Hippocampal formation (tissue), 2 donors: ENCODE measurements at places on chromosomes 3 and 15.
A peak's percentile ranks its signal among the peaks of the same experiment; 100 is the strongest.

DNA sequence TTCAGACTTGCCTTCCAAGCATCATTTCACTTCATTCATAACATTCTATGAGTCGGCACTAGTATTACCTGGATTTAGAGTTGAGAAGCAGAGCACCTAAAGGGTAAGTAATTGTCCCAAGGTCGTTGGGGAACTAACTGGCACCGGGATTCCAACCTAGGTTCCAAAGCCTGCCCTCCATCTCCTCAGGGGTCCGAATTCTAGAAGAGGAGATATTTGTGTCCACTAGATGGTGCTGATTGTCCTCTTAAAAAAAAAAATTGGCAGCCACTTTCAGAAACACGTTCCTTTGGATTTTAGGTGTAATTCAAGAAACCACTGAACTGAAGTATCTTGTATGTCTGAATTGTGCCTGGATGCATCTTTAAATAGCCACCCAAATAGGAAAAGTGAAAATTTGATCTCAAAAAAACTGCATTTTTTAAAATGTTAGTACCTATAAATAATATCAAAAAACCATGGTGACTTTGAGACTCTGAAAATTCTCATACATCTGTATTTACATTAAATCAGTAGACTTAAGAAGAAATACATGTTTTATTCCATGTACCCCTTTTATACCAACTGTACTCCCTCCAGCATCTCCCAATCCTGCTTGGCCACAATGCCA, 3.9 kb upstream of the FSIP1 start:
- DNase-seq = peak; percentile 50

DNA sequence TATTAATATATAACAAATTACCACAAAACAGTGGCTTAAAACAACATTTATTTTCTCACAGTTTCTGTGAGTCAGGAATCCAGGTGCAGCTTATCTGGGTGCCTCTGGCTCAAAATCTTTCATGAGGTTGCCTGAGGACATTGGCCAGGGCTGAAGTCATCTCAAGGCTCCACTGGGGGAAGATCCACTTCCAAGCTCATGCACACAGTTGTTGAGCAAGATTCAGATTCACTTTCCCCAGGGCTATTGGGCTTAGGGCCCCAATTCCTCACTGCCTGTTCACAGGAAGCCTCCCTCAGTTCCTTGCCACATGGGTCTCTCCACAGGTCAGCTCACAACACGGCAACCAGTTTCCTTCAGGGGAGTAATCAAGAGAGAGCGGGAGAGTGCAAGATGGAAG, 35.0 kb downstream of the RFTN1 start:
- DNase-seq = no peak

DNA sequence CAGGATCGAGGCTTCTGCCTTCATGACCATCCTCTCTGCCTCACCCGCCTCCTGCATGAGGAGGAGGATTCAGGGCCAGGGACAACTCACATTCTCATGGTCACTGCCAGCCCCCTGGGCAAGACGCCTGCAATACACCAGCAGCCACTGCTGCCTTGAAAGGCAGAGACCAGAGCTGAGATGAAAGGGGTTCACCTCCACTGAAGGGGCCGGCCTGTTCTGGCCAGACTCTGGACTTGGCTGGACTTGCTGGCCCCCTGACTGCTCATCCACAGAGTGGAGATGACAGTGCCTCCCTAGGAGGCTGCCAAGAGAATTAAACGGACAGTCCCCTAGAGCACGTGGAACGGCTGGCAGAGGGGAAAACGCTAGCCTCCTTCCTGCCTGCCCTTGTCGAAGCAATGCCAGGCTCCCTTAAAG, 35.2 kb downstream of the MGLL start:
- peak; percentile 27 for DNase-seq

- no peak for DNase-seq
Observed at GRCh38 chr3:105502333-105502732, 135.6 kb downstream of the ALCAM start.

DNA sequence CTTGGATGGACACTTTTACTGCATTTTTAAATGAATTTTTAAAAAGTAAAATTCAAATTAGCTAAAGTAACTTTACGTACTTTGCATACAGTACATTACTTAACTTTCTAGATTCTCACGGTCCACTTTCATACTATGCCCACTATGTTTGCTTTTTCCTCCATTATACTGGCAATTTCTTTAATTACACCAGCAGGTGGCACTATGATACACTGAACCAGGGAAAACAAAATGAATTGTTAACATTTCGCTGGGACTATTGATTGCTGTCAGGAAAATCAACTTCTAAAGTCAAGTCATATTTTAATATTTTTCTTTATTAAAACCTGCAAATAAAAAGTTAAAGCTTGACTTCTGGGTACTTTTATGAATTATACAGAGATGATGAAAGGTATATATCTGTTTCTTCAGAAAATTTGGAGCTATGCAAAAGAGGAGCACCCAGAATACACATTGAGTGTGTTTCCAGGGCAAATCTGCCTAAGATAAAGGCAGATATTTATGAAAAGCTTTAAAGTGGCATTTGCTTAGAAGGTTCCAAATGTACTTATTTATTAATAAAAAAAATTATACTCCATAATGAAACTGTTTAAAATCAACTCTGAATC, 21.8 kb upstream of the POU1F1 start:
- peak; percentile 64 for DNase-seq

DNA sequence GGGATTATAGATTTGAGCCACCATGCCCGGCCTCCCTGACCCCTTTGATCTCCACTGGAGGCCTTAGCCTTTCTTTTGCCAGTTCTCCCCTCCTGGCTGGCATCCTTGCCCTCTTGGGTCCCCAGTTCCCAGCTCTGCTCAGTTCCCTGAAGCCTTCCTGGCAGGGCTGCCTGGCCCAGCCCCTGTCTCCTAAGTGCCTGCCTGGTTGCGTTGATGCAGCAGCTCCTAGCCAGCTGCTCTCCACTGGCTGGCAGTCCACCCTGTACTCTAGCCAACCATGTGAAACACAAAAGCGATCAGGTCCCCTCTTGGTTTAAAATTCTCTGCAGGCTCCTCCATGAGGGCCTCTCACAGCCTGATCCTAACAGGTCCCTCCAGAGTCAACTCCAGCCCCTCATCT, 184.7 kb downstream of the RAB11A start:
- DNase-seq = peak; percentile 11

DNA sequence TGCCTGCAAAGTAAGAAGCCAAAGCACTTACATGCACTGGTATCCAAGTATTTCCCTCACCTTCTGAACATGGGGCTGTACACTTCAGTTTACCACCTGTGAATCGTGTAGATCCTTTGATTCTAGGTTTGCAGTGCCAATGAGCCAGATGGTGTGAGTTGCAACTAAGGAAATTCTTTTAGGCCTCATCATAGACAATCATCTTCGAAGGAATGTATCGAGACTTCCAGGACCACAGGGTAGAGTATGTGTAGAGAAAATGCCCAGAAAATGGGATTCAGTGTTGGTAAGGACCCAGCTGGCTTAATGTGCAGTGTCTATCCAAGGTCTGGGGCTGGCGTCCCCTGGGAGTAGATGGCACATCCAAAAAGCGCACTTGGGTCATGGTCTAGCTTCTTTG, 323.2 kb upstream of the TPM1 start:
- no peak for DNase-seq

DNA sequence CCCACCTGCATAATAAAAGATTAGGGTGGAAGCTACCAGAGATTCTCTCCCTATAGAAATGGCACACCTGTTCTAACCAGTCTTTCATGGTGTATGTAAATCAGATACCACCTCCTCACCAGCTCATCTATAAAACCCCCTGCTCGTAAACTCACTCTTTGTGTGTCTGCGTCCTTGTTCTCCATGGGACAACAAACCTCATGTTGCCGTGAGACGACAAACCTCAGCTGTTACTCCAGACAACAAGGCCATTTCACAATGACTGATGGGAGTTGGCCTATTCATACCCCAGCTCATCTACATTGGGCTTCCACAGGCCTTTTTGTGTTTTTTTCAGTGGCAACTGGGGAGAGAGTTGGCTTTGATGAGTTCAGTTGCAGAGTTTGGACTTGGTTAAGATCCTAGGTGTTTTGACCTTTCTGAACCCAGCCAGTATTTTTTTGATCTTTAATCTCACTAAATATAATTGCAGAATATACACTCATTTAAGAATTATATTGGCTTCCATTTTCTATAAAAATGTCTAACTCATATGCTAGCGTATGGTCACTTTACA, 96.6 kb upstream of the LRIG1 start:
- DNase-seq = no peak

- DNase-seq = no peak
Observed at GRCh38 chr3:125019271-125019670, 36.5 kb downstream of the HEG1 start.

GRCh38 chr15:96767703-96768434, 437.4 kb downstream of the NR2F2 start:
- DNase-seq = no peak

DNA sequence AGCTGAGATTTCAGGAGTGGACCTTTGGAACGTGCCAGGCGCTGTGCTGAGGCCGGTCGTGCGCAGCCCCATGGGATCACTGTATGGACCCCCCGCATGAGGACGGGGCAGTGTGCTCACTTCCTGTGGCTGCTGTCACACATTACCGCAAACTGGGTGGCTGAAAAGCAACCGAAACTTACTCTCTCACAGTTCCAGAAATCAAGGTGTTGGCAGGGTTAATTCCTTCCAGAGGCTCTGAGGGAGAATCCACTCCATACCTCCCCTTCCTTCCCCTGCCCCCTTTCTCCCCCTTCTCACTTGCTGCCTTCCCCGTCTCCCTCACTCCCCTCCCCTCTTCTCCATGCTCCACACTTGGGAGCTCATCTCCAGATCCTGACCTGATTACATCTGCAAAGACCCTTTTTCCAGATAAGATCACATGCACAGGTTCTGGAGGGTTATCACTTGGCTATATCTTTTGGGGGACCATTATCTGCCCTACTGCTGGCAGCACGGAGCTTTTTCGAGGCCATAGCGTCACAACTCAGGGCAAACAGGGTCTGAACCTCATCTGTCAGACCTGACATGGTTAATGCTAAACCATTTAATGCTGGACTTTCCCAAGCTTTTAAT, 41.2 kb downstream of the KLF13 start:
- no peak for DNase-seq

GRCh38 chr3:59334585-59334984, 284.8 kb upstream of the CFAP20DC start:
- DNase-seq = no peak

DNA sequence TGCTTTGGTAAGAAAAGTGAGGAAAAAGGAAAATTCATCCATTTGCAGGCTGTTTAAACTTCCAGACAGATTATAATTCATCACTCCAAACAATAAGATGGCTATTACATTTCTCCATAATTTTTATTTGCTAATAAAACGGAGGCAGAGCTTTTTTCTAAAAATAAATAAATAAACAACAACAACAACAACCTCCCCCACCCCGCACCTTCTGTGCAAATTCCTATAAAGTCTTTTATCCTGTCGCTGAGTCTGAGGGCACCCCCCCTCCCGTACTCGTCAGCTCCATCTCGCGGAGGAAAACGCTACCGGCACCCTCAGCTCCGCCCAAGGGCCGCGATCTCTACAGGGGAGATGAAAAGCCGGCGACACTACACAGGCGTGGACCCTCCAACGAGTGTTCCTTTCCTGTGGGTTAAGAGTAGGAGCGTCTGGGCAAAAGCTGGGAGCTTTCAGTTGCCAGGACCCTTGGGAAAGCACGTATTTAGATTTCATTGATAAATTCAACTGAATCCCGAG, 1.0 kb upstream of the ATP1B3 start:
- peak; percentile 80 for DNase-seq

DNA sequence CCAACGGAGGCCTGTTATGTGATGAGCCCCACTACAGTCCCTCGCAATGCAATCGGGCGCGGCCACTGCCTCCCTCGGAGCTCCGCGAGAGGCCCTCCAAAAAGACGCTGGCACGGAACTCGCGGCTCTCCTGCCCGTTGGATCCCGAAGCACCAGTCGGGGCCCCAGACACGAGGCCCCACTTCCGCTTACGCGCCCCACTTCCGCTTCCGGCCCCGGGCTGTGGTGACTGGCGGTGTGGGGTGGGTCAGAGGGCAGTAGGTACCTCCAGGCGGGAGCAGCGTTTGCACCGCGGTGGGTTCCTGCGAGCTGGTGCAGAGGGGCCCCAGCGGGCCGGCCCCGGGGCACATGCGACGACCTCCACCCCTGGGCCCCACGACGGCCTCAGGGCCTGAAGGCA, at the start of gene TOPAZ1:
TSS of gene TOPAZ1 (plus strand) at position 181 of the 400 bp plus-strand sequence. CDS start at position 349, 168 bp downstream.
- DNase-seq = no peak

DNA sequence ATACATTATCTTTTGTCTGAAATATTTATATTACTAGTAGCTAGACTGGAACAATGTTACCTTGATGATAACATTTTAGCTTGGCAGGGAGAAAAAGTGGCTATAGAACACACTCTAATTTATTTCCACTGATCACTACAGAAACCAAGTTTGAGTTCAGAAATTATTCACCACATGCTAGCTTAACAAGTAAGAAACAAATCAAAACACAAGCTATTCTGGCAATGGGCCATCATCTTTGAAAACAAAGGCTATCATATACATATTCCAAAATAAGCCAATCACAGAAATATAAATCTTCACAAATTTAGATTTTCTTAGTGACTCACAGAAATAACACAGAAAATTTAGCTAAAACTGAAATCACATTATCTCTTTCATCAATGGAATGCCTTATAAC, 17.1 kb downstream of the AQR start:
- no peak for DNase-seq

- no peak for DNase-seq
Observed at GRCh38 chr3:61066800-61067199, 184.5 kb downstream of the FHIT start.

DNA sequence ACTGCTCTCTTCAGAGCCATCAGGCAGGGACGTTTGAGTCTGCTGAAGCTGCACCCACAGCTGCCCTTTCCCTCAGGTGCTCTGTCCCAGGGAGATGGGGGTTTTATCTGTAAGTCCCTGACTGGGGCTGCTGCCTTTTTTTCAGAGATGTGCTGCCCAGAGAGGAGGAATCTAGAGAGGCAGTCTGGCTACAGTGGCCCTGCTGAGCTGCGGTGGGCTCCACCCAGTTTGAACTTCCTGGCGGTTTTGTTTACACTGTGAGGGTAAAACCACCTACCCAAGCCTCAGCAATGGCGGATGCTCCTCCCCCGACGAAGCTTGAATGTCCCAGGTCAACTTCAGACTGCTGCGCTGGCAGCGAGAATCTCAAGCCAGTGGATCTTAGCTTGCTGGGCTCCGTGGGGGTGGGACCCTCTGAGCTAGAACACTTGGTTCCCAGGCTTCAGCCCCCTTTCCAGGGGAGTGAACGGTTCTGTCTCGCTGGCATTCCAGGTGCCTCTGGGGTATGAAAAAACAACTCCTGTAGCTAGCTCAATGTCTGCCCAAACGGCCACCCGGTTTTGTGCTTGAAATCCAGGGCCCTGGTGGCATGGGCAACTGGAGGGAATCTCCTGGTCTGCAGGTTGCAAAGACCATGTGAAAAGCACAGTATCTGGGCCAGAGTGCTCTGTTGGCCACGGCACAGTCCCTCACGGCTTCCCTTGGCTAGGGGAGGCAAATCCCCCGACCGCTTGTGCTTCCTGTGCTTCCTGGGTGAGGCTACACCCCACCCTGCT, 21.1 kb upstream of the ST6GAL1 start:
- DNase-seq = no peak

GRCh38 chr15:78979456-78980320, 34.8 kb upstream of the CTSH start:
- DNase-seq = no peak

DNA sequence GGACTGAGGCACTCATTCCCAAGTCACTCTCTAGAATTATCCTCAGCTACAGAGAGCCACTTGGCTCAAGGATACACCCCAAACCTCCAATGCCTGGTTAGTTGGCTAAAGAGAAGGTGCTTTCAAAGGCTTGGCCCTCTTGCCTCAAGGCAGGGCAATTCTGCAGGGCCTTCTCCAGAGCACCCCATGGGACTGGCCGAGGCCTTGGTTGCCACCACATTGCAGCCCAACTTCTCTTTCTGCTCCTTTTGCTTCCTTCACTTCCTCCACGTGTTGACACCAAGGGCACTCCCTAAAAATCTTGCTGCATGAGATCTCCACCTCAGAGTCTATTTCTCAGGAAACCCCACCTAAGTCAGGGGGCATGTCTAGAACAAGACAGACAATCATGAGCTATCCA, 36.7 kb downstream of the MEGF11 start:
- DNase-seq = no peak
